Activated CD4-positive, alpha-beta T cell treated with anti-CD3 and anti-CD28 coated beads for 36 hours (primary cell): ENCODE measurements at places on chromosomes 5 and 9.

DNA sequence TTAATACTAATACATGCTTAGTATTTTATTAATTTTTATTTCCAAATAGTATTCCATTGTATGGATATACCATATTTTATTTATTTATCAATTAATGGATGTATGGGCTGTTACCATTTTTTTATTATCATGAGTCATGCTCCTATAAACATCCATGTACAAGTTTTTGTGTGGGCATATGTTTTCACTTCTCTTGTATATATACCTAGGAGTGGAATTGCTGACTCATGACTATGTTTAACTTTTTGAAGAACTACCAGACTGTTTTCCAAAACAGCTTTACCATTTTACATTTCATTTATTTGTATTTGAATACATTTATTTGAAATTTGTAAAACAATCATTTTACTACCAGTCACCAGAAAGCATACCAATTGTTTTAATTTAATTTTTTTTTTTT is 14.1 kb upstream of the LRRC19 start:
- peaks cover 31% of the 10 kb centered on the region for H3K36me3 ChIP-seq
- no peaks in the 10 kb centered on the region for H3K4me1 ChIP-seq
- H3K27me3 ChIP-seq = no peaks in the 10 kb centered on the region
- no peak for DNase-seq
- H3K4me3 ChIP-seq = no peak overlapping the region

GRCh38 chr9:15180124-15180523 is 126.9 kb downstream of the TTC39B start:
- no peaks in the 10 kb centered on the region for H3K27me3 ChIP-seq
- no peak for DNase-seq
- H3K4me1 ChIP-seq = peaks cover 15% of the 10 kb centered on the region
- H3K36me3 ChIP-seq = peaks cover 46% of the 10 kb centered on the region
- no peak overlapping the region for H3K4me3 ChIP-seq

DNA sequence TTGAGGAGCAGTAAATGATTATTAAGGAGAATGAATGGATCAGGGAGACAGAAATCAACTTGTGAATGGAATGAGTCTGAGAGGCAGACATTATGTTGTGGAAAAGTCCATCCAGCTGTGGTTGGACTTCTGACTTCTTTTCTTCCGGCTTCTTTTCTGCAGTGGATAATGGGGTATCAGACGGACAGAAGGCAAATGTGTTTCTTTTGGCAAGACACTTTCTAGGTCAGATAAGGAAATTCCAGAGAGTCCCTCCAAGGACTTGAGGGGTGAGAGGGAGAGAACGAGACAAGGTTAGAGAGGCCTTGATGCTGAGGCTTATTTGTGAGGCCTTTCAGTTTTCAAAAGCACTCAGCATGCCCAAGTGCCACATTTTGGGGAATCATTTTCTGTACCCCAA is 17.1 kb upstream of the GRHPR start:
- H3K36me3 ChIP-seq = no peaks in the 10 kb centered on the region
- no peaks in the 10 kb centered on the region for H3K27me3 ChIP-seq
- peaks cover 17% of the 10 kb centered on the region for H3K4me1 ChIP-seq
- H3K27ac ChIP-seq = no peak overlapping the region
- H3K4me3 ChIP-seq = no peak overlapping the region

DNA sequence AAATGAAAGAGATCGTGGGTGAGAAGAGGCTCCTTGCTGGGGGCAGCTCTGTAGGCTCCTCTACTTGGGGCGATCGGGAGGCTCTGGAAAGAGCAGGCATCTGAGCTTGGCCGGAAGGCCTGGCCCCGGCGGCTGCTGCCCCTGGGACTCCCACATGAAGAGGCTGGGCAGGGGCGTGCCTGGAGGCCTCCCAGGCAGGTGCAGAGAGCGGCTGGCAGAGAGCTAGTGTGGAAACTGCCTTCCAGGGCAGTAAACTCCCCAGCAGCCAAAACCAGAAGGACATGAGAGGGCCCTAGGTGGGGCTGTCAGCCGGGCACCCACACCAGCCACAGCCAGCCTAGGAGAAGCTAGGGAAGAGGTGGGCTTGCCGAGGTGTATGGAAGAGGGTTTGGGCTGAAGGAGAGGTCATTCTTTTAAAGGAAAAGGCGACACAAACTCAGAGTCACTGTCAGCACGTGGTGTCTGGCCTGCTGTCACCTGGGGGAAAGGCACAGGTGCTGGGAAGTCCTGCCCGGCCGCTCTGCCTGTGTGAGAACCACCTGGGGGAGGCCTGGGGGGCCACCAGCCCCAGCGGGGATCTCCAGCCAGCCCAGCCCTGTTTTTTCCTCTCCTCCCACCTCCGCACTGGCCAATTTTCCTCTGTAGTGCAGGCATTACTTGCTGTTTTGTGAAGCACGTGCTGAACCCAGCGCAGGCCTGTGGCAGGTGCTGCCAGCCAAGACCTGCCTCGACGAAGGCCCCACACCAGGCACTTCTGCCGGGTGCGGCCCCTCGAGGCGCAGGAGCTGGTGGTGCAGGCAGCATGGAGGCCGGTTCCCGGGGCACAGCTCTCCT is 44.8 kb upstream of the EGFL7 start:
- no peak for DNase-seq
- no peaks in the 10 kb centered on the region for H3K4me1 ChIP-seq
- no peak overlapping the region for H3K27ac ChIP-seq
- H3K4me3 ChIP-seq = no peak overlapping the region
- no peaks in the 10 kb centered on the region for H3K36me3 ChIP-seq

DNA sequence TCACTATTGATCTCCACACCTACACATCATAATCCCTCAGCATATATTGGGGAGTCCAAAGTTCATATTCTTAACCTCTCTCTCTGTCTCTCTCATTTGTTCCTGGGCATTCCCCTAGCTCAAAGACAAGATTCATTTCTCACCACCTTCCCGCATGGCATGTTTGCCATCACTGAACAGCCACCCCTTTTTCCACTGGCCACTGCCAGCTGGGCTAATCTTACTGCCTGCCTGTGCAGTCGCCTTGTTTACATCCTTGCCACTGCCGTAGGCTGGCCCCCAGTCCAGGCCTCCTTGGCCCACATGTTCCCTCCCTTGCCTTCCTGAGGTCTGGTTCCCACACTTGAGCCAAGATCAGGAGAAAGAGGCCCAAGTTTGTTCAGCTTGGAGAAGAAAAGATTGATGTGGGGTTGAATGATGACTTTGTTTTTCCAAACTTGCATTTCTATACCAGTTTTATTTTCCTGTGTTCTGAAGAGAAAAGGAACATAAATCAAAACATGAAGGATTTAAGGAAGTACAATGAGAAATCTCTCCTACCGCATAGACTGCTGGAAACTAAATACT is 80.2 kb downstream of the PLAC8L1 start:
- H3K27ac ChIP-seq = no peak overlapping the region
- H3K27me3 ChIP-seq = no peaks in the 10 kb centered on the region
- no peaks in the 10 kb centered on the region for H3K36me3 ChIP-seq
- DNase-seq = no peak
- no peak overlapping the region for H3K4me3 ChIP-seq
- H3K4me1 ChIP-seq = no peaks in the 10 kb centered on the region

DNA sequence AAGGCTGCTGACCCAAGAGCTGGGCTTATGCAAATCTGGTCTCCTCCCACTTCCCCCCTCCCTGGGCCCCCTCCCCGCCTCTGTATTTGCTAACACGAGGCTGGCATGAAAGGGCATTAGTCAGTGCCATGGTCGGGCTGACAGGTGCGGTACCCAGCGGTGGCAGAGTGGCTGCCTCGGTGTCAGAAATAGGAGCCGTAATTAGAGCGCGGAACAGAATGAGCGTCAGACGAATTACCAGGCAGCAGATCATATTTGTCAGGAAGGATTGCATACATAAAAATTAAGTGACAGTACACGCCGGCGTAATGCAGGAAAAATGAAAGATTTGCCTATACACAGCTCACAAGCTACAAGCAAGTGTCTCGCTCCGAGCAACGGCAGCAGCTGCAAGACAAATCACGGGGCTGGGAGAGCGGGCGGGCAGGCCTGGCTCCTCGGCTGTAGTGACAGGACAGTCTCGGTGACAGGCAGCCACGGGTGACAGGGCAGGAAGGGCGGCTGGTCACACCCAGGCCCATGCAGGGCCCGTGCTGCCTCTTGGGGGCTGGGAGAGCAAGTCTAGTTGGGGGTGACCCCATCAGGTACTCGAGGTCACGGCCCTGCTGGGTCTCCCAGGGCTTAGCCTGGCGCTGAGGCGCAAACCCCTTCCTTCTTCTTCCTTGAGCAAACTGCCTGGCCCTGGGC is 72.4 kb downstream of the NEK6 start:
- H3K36me3 ChIP-seq = no peaks in the 10 kb centered on the region
- no peaks in the 10 kb centered on the region for H3K4me1 ChIP-seq
- DNase-seq = no peak
- H3K27ac ChIP-seq = no peak overlapping the region
- H3K4me3 ChIP-seq = no peak overlapping the region
